ENCODE measurements at places on chromosomes 5 and 9. TPM values are rescaled to one million over a fixed set of nuclear protein-coding genes. Genes with fewer than 3 reads are reported as not detected.

- H3K27ac ChIP-seq = no peak overlapping the region
- H3K36me3 ChIP-seq = peaks cover 3% of the 10 kb centered on the region
- H3K4me3 ChIP-seq = no peak overlapping the region
Measured at GRCh38 chr9:127308652-127309434, 44.3 kb downstream of the GARNL3 start.

- no peak overlapping the region for H3K27ac ChIP-seq
- H3K4me3 ChIP-seq = no peak overlapping the region
- H3K4me1 ChIP-seq = no peaks in the 10 kb centered on the region
- no peak for DNase-seq
Measured at GRCh38 chr5:40268088-40268487, 411.6 kb upstream of the PTGER4 start.

- DNase-seq = no peak
- no peak overlapping the region for H3K27ac ChIP-seq
- H3K36me3 ChIP-seq = no peaks in the 10 kb centered on the region
- no peak overlapping the region for H3K4me3 ChIP-seq
Measured at GRCh38 chr5:73641811-73642210, 15.8 kb downstream of the ARHGEF28 start.

GRCh38 chr9:124342776-124343485, 72.3 kb downstream of the PSMB7 start:
- peak overlapping the region; percentile 79 for H3K27ac ChIP-seq
- peak; percentile 89 for DNase-seq
- peak overlapping the region; percentile 27 for H3K4me3 ChIP-seq
- H3K27me3 ChIP-seq = no peaks in the 10 kb centered on the region
- no peaks in the 10 kb centered on the region for H3K4me1 ChIP-seq

DNA sequence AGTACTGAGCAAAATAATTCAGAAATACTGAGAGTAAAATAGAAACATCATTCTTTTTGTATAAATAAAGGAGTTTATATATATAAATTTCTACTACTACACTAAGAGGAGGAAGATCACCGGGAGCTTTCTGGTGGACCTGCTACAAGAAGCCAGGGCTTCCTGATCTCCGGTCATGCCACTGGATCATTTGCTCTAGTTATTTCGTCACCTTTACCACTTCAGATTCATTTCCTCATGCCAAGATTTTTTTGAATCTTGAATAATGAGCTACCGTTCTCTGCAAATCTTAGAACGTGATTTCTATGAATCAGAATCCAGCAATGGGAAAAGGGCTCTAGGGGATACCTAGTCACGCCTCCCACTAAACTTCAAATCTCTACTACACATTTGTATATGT, 51.9 kb upstream of the TBC1D9B start:
- no peaks in the 10 kb centered on the region for H3K27me3 ChIP-seq
- no peak overlapping the region for H3K4me3 ChIP-seq
- no peak overlapping the region for H3K27ac ChIP-seq
- no peaks in the 10 kb centered on the region for H3K4me1 ChIP-seq
- no peak for DNase-seq

- no peak overlapping the region for H3K4me3 ChIP-seq
- H3K27ac ChIP-seq = no peak overlapping the region
- H3K27me3 ChIP-seq = no peaks in the 10 kb centered on the region
- no peak for DNase-seq
- H3K36me3 ChIP-seq = no peaks in the 10 kb centered on the region
- H3K4me1 ChIP-seq = peaks cover 19% of the 10 kb centered on the region
Measured at GRCh38 chr5:53590759-53591158, 30.3 kb downstream of the NDUFS4 start.

DNA sequence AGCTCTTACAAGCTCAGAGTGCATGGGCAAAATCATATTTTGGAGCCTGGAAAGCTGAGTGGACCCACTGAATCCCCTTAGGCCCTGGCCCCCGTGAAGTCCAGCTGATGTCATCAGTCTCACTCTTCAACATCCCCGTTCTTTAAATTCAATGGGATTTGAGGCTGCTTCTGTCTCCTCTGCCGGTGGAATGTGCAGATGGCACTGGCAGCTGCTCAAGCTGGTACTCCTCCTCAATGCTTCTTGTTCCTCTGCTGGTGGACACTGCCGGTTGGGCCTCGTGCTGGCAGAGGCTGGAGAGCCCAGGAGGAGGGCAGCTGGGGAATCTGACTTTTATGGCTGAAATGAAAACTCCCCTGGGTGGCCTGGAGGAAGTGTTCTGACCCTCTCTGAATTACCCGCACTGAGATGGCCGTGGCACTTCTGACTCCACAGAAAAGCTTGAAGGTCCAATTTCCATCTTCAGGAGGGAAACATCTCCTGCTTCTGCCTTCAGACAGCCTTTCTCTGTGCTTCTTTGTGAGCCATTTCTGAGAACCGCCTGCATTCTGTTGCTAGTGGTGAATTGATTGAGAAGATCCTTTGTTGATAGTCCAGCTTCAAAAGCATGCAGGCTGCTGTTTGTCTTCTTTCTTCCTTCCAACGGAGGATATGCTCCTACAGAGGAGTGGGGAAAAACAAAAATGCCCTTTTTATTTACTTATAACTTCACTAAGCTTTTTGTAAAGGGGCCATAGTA, 298.9 kb downstream of the TMEM38B start:
- no peaks in the 10 kb centered on the region for H3K27me3 ChIP-seq
- H3K4me3 ChIP-seq = no peak overlapping the region
- H3K27ac ChIP-seq = no peak overlapping the region
- no peaks in the 10 kb centered on the region for H3K36me3 ChIP-seq
- DNase-seq = no peak

GRCh38 chr5:77645158-77645994, 6.9 kb upstream of the OTP start:
- no peak overlapping the region for H3K27ac ChIP-seq
- peaks cover 30% of the 10 kb centered on the region for H3K4me1 ChIP-seq
- H3K27me3 ChIP-seq = peaks cover 54% of the 10 kb centered on the region
- no peak for DNase-seq
- no peaks in the 10 kb centered on the region for H3K36me3 ChIP-seq

GRCh38 chr5:141940695-141941271, 17.1 kb downstream of the DELE1 start:
- no peaks in the 10 kb centered on the region for H3K27me3 ChIP-seq
- peaks cover 3% of the 10 kb centered on the region for H3K4me1 ChIP-seq
- peak overlapping the region; percentile 30 for H3K27ac ChIP-seq
- peaks cover 43% of the 10 kb centered on the region for H3K36me3 ChIP-seq

- H3K4me1 ChIP-seq = peaks cover 30% of the 10 kb centered on the region
- no peak for DNase-seq
- no peak overlapping the region for H3K4me3 ChIP-seq
- no peak overlapping the region for H3K27ac ChIP-seq
- no peaks in the 10 kb centered on the region for H3K27me3 ChIP-seq
- no peaks in the 10 kb centered on the region for H3K36me3 ChIP-seq
Measured at GRCh38 chr5:56833325-56833724, 18.0 kb downstream of the MAP3K1 start.

- H3K4me1 ChIP-seq = no peaks in the 10 kb centered on the region
- no peak for DNase-seq
- no peak overlapping the region for H3K4me3 ChIP-seq
- H3K27ac ChIP-seq = no peak overlapping the region
Measured at GRCh38 chr5:114412510-114413171, 50.8 kb downstream of the KCNN2 start.

DNA sequence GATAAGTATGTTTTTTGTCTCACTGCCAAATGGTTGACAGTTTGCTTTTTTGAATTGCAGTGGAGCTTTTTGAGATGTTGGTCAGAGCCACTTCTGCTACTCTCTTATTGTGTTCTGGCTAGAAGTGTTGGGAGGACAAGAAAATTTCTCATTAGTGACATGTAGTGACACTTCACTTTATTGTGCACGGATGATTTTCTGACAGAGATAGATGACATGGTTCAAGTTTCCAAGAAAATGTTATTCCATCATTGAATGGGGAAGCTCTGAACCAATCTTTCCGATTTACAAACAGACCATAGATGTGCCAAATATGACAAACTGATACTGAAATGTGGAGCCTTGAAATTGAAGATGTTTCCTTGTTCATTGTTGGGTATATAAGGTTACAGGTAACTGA, 558.9 kb upstream of the WWC1 start:
- no peaks in the 10 kb centered on the region for H3K36me3 ChIP-seq
- H3K4me3 ChIP-seq = no peak overlapping the region
- H3K27me3 ChIP-seq = no peaks in the 10 kb centered on the region
- no peak overlapping the region for H3K27ac ChIP-seq

- no peaks in the 10 kb centered on the region for H3K36me3 ChIP-seq
- H3K27me3 ChIP-seq = no peaks in the 10 kb centered on the region
- peak overlapping the region; percentile 86 for H3K27ac ChIP-seq
- H3K4me1 ChIP-seq = peaks cover 73% of the 10 kb centered on the region
Measured at GRCh38 chr9:131671133-131671520, 68.7 kb downstream of the RAPGEF1 start.

GRCh38 chr5:1508659-1509290, 15.0 kb downstream of the LPCAT1 start:
- no peak overlapping the region for H3K27ac ChIP-seq
- no peaks in the 10 kb centered on the region for H3K36me3 ChIP-seq
- no peaks in the 10 kb centered on the region for H3K4me1 ChIP-seq
- no peak overlapping the region for H3K4me3 ChIP-seq
- H3K27me3 ChIP-seq = no peaks in the 10 kb centered on the region
- peak; percentile 55 for DNase-seq

DNA sequence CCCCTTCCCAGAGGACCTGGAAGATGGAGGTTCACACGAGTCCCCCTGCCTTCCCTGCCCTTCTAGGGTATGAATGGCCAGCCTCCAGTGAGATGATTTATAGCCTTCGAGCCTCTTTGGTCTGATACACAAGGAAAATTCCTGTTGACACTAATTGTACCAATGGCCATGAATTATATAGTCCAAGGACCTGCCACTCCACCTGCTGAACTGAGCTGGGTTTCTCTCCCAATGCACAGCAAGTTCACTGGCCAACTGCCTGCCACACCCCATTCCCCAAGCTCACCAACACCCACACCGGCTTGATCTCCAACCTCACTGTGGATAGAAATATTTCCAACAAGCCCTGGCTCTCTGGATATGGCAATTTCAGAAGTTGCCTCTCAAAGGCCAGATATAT, 9.3 kb upstream of the ADRA1B start:
- DNase-seq = no peak
- H3K27me3 ChIP-seq = no peaks in the 10 kb centered on the region
- no peak overlapping the region for H3K4me3 ChIP-seq
- H3K4me1 ChIP-seq = peaks cover 3% of the 10 kb centered on the region

- no peak for DNase-seq
- no peak overlapping the region for H3K27ac ChIP-seq
- no peaks in the 10 kb centered on the region for H3K4me1 ChIP-seq
- H3K4me3 ChIP-seq = no peak overlapping the region
- H3K27me3 ChIP-seq = no peaks in the 10 kb centered on the region
Measured at GRCh38 chr9:114445616-114446015, 57.8 kb upstream of the AKNA start.

- no peaks in the 10 kb centered on the region for H3K36me3 ChIP-seq
- H3K27ac ChIP-seq = no peak overlapping the region
- no peaks in the 10 kb centered on the region for H3K4me1 ChIP-seq
- no peak overlapping the region for H3K4me3 ChIP-seq
- no peak for DNase-seq
Measured at GRCh38 chr9:127349483-127350113, 47.4 kb upstream of the SLC2A8 start.

- H3K36me3 ChIP-seq = no peaks in the 10 kb centered on the region
- peak overlapping the region; percentile 69 for H3K27ac ChIP-seq
- peaks cover 20% of the 10 kb centered on the region for H3K4me1 ChIP-seq
- H3K27me3 ChIP-seq = no peaks in the 10 kb centered on the region
Measured at GRCh38 chr5:135269931-135270421, 129.1 kb downstream of the MACROH2A1 start.

The PRR7 gene
- 2.2 TPM for total RNA-seq

The C9orf153 gene
- total RNA-seq = 0.99 TPM

The SPINK6 gene
- 0.99 TPM for total RNA-seq

The PCDHB3 gene
- 1.8 TPM for total RNA-seq

The CCL27 gene
- not detected for total RNA-seq

The FOXD4L5 gene
- not detected for total RNA-seq

The NSMF gene
- total RNA-seq = 21.8 TPM

The CSF1R gene
- 44.4 TPM for total RNA-seq

The CDH10 gene
- total RNA-seq = 0.54 TPM

The SYK gene
- 16.4 TPM for total RNA-seq

The FRRS1L gene
- total RNA-seq = 3.3 TPM

The NKD2 gene
- 1.8 TPM for total RNA-seq

The CCNO gene
- not detected for total RNA-seq

The PCDHB5 gene
- 3.2 TPM for total RNA-seq
